SW 1271 (cell line): ENCODE measurements at places on chromosomes 6 and 20.

DNA sequence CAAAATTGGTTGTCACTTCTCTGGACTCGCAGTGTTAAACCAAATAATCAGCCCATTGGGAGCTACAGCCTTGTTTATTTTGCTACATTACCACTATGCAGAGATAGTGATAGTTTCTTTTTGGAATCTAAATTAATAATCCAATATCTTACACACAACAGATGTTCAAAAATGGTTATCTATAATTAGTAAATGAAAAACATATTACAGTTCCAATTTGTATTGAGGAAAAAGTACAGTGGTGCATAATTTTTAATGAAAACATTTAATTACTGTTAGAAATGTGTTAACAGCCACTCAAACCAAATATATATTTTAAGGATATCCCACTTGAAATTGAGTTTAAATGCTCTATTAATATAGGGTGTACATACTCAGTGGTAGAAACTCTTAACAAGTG lies 327.3 kb upstream of the MARCKS start:
- no peak for DNase-seq

DNA sequence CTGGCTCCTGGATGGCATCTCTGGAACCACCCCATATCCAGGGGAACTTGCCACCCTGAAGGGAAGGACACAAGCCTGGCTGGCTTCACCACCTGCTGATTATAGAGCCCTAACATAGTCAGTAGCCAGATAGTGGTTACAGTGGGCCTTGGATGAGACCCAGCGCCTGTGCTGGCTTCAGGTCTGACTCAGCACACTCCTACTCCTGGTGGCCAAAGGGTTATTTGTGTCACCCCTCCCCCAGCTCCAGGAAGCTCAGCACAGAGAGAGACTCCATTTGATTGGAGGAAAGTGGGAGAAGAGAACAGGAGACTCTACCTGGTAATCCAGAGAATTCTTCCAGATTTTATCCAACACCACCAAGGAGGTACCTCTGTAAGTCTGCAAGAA lies 12.8 kb downstream of the SNX14 start:
- DNase-seq = no peak

DNA sequence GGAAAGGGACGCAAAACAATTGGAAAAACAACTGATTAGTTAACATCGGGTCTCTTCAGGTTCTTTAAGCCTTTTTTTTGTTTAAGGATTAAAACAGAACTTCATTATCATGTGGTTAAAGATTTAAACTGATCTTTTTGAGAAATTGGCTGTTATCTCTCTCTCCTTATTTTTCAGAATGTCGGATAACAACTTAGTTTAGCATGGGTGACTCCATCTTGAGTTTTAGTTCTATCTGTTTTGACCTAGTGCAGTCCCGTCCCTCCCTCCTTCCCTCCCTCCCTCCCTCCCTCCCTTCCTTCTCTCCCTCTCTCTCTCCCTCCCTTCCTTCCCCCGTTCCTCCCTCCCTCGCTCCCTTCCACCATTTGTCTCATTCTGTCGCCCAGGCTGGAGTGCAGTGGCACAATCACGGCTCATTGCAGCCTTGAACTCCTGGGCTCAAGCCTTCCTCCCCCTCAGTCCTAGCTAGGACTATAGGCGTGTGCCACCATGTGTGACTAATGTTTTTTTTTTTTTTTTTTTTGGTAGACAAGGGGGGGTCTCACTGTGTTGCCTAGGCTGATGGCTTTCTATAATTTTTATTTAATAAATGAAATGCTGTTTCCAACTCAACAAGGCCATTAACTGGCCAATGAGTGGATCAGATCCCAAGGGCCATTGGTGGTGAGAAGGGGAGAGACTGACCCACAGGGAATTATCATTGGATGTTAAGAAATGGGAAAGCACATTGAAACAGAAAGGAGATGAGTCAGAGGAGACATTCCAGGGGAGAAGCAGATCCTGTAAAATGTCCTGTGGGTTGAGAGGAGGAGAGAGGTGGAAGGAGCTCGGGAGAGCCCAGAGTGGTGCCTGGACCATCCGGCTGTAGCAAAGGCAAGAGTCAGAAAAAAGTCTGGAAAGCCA lies 13.6 kb downstream of the BAK1 start:
- DNase-seq = no peak

GRCh38 chr20:47791084-47791599 lies 5.9 kb upstream of the SULF2 start:
- no peak for DNase-seq

DNA sequence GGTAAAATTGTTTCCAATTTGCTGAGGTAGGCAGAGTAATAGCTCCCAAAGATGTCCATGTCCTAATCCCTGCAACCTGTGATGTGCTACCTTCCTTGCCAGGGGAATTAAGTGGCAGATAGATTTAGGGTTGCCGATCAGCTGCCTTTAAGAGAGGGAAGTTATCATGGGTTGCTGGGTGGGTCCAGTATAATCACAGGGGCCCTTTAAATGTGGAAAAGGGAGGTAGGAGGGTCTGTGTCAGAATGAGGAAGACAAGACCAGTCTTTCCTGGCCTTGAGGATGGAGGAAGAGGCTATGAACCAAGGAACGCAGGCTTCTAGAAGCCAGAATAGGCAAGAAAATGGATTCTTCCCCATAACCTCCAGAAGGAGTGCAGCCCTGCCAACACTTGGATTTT lies 50.7 kb downstream of the CTCFL start:
- no peak for DNase-seq

DNA sequence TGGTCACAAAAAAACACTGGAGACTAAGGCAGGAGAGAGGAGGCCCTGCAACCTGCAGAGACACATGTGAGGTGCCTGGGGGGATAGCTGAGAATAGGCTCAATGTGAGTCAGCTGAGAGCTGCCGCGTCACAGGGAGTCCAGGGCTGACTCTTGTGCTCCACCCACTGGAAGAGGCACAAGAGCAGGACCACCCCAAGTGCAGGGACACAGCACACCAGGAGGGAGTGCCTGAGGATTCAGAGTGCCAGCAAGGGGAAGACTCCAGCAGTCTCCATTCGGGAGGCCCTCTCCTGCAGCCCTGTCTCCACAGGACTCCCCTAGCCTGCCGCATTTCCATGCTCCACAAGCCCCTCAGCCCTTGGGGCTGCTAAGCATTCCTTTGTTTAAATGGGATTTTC lies 105.5 kb downstream of the HUS1B start:
- DNase-seq = no peak

DNA sequence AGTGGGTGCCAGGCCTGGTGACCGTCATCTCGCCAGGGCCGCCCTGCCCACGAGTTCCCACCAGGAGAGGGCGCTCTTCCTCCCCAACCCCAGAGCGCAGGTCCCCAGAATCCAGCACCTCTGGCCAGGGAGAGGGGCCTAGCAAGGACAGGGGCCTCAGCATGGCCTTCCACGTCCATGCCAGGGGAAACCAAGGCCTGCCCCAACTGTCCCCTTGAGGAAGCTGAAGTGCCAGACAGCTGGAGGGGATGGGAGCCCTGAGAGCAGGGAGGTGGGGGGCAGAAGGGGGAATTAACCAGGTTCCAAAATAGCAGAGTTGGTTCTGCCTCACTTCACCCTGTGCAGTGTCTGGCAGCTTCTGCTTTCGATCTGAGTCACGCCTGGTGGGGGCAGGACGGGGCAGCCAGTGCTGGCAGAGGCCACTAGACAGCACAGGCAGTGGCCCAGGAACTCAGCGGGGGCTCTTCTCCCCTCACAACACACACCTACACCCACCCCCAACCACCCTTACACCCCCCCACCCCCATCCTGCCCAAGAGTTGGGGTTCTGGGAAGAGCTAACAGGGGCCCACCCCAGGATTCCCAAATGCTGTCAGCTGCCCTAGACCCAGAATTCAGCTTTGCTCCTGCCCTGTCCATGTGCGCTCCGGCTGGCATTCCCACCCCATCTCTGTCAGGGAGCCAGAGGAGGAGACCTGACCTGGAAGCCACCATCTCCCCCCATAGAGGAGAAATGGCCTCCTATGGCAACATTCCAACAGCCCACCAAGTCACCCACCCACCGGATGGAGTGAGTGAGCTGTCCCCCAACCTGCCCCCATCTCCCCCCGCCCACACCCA lies 29.2 kb downstream of the TFEB start:
- peak; percentile 13 for DNase-seq

DNA sequence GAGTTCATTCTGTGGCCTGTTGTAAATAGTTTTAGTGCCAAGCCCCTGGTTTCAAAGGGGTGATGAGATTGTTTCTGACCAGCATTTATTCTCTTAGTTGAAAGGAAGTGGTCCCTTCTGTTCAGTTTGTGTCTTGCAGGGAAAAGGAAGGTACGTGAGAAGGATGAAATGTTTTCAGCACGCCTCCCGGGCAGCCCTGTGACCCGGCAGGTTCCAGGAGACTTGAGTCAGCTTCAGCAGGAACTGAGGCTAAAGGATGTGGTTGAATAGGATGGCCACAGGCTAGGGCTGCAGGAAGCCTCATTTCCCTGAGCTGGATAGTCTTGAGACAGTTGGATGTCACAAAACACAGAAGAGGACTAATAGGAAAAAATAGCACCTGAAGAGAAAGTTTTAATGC lies 132.4 kb upstream of the SYNDIG1 start:
- peak; percentile 65 for DNase-seq

- DNase-seq = no peak
Observed at GRCh38 chr6:18263418-18264218, 712 bp downstream of the DEK start.

DNA sequence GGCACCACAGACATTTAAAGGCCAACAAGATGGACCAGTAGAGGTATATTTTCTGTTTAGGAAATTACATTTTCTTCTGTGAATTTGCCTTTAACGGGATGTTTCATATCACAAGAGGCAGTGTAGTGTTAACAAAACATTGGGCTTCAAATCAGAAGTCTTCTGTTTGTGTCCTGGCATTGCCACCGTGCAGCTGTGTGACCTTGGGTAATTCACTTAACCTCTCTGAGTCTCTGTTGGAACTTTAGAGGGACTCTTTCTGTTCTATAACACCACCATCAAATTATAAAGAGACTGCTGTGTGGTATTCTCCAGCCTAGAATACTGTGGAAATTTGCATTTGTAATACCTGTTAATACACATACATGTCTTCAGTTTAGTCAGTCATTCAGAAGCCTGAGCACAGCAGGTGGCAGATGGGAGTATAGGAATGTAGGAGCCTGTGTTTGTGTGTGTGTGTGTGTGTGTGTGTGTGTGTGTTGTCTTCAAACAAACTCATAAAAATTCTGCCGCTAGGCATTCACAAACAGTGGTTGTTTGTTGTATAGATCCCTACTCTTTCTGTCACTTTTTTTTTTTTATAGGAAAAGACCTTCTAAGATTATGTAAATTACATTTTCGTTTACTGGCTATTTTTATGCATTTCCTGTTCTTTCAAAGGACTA lies 22.6 kb downstream of the UST start:
- DNase-seq = no peak

DNA sequence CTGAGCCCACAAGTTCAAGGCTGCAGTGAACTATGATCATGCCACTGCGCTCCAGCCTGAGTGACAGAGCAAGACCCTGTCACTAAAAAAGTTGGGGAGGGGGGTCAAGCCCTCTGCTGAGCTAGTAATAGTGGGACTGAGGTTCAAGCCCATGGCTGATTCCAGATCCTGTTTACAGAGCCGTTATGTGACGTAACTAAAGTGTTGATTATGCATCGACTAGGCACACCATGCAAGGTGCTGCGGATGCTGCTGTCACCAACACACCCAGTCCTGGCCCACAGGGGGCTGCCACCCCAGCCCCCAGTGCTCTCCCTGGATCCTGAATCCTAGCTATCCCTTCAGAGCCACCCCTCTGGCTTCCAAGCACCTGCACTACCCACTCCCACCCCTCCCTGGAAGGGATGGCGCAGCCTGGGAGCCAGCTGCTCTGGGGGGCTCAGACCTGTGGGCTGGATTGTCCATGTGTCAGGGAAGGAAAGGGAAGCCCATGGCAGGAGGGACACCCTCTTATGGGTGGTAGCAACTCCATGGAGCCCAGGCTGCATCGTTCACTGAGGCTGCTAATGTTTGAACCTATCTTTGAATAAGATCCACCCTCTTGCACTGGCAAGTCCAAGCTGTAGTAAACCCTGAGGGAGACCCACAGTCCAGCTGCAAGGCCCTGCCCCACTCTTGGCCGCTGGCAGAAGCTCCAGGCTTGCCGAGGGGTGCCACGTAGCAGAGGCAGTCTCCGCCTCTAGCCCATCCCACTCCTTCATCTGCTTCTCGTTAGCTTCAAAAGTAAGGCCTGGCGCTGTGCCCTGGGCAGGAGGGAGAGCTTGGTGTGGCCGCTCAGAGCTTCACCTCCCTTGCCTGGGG lies 95.0 kb downstream of the SNX5 start:
- DNase-seq = no peak

DNA sequence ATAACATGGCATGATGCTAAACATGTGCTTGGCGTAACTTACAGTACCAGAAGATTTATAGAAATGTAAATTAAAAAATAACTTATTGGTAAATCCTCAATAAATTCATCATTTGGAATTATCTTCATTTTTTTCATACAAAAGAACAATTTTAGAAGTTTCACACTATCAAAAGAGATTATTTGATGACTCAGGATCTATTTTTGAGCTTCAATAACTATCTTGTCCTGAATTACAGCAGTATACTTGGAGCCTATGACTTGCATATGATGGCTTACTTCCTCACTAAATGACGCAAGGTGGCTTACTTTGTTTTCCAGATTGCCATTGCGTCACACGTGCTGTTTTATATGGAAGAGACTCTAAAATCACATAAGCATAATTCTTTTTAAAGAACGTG lies 49.2 kb downstream of the KHDRBS2 start:
- no peak for DNase-seq
